Epithelial cell of umbilical artery (primary cell): ENCODE measurements at places on chromosomes 6 and 20. TPM values are rescaled to one million over a fixed set of nuclear protein-coding genes. Genes with fewer than 3 reads are reported as not detected.

Gene FOXS1
- not detected in 2 replicates for total RNA-seq

Gene CENPB
- total RNA-seq: 96.8 and 118 TPM in 2 replicates

Gene PDYN
- not detected in 2 replicates for total RNA-seq

Gene GATA5
- total RNA-seq: not detected in 2 replicates

Gene GPANK1
- total RNA-seq: 10.2 and 10.7 TPM in 2 replicates

Gene FITM2
- 4.9 and 5.8 TPM in 2 replicates for total RNA-seq
